Activated CD4-positive, alpha-beta T cell treated with anti-CD3 and anti-CD28 coated beads for 36 hours (primary cell): ENCODE measurements at places on chromosomes 6 and 20. TPM values are rescaled to one million over a fixed set of nuclear protein-coding genes. Genes with fewer than 3 reads are reported as not detected.

- H3K27ac ChIP-seq, result no peak overlapping the region
- DNase-seq, result no peak
- no peaks in the 10 kb centered on the region for H3K27me3 ChIP-seq
These were observed 24.9 kb downstream of the GTPBP2 start for GRCh38 chr6:43604174-43604573.

CUTA gene
- total RNA-seq, result 188 TPM

GRCh38 chr20:17524560-17524959, 6.6 kb downstream of the BFSP1 start:
- H3K27ac ChIP-seq, result no peak overlapping the region
- H3K27me3 ChIP-seq, result peaks cover 3% of the 10 kb centered on the region
- no peak for DNase-seq
- H3K36me3 ChIP-seq, result no peaks in the 10 kb centered on the region
- H3K4me1 ChIP-seq, result peaks cover 3% of the 10 kb centered on the region

DNA sequence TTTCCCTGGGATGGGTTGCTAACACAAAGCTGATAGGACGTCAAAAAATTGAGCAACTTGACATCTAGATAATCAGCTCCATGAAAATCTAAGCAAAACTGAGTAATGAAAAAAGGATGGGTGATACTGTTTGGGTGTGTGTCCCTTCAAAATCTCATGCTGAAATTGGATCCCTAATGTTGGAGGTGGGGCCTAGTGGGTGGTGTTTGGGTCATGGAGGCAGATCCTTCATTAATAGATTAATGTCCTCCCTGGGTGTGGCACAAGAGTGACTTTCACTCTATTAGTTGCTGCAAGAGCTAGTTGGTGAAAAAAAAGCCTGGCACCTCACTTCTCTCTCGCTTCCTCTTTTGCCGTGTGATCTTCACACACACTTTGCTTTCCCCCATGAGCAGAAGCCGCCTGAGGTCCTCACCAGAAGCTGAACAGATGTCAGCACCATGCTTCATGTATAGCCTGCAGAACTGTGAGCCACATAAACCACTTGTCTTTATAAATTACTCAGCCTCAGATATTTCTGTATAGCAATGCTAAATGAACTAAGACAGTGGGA, 160.9 kb downstream of the FRK start:
- H3K4me3 ChIP-seq, result no peak overlapping the region
- no peak for DNase-seq
- H3K27ac ChIP-seq, result no peak overlapping the region
- H3K36me3 ChIP-seq, result no peaks in the 10 kb centered on the region

SNAP25 gene
- 0.18 TPM for total RNA-seq

DNA sequence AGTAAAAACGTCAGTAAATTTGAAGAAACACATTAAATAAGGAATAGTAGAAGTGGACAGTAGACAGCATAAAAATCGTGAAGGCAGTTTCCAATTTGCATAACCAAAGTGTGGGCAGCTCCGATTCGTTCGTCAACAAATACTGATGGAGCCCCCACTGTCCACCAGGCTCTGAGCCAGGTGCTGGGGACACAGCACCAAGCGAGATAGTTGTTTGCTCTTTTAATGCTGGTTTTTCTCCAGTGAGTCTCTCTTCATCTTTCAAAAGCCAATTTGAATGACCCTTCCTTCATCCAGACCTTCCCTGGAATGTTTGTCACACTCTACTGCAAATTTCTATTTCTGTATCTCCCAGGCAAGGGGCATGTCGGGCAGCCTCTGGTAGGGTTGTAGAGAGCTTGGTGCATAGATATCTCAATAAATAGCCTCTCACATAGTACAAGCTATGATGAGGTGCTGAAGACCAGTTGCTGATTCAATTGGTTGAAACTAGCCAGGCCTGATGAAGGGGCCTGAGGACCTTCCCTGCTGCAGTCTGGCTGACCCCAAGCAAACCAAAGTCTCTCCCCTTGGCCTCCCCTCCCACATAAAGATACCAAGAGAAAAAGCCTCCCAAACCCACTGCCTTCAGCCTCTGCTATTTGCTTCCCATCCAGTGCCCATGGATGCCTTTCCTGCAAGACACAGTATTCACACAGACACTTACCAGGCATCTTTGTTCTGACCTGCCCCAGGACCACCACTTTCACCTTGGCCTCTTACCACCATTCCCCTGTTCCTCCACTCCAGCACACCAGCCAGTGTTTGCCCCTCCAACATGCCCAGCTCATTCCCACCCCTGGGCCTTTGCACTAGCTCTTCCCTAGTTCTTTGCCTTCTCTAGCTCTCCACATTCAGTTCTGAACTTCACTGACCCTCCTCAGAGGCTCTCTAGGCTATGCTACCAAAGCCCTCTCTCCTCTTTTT, 125.2 kb downstream of the CEBPB start:
- no peak overlapping the region for H3K27ac ChIP-seq
- no peaks in the 10 kb centered on the region for H3K36me3 ChIP-seq

DNA sequence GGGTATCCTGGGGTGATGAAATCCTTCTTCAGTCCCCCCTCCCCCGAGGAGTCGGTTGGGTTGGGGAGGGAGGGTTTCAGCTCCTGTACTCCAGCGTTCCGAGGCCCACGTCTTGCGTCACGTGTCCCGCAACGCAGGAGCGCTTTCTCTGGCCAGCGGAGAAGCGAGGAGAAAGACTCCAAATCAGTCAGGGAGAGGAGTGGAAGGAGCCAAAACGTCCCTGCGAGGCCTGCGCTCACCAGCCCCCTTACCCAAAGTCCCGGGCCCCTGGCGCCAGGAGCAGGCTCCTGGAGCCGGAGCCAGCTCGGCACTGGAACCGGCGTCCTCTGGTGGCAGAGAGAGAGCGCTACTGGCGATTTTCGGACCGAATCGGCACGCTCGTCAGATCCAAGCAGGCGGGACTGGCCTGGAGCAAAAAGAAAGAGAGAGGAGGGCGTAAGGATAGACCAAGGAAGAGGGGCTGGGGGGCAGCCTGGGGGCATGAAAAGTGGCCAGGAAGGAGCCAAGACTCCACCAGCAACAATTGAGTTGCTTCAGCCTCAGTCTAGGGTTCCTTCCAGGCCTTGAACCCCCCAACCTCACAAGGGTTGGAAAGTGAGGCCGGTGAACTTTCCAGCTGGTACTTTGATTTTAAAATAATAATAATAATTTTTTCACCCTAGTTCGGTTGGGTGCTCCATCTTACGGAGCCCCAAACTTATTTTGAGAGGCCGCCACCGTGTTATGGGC, at the start of gene GNAS:
Gene GNAS (plus strand): TSS at position 174 of the 729 bp plus-strand sequence.
- peak within 1 kb of the TSS; percentile 77 for H3K4me3 ChIP-seq
- H3K27ac ChIP-seq, result no peak within 1 kb of the TSS
- H3K36me3 ChIP-seq, result no peaks in the 10 kb centered on the region

GRCh38 chr6:37622646-37623071, 75.0 kb downstream of the MDGA1 start:
- DNase-seq, result peak; percentile 74
- peaks cover 52% of the 10 kb centered on the region for H3K4me1 ChIP-seq
- no peaks in the 10 kb centered on the region for H3K36me3 ChIP-seq
- H3K27me3 ChIP-seq, result peaks cover 9% of the 10 kb centered on the region
- H3K27ac ChIP-seq, result peak overlapping the region; percentile 80

GRCh38 chr6:6722195-6722594, 133.7 kb downstream of the LY86 start:
- no peak overlapping the region for H3K27ac ChIP-seq
- H3K4me3 ChIP-seq, result no peak overlapping the region
- DNase-seq, result no peak
- no peaks in the 10 kb centered on the region for H3K27me3 ChIP-seq
- H3K36me3 ChIP-seq, result no peaks in the 10 kb centered on the region

MYB gene
- total RNA-seq, result 35.9 TPM

DNA sequence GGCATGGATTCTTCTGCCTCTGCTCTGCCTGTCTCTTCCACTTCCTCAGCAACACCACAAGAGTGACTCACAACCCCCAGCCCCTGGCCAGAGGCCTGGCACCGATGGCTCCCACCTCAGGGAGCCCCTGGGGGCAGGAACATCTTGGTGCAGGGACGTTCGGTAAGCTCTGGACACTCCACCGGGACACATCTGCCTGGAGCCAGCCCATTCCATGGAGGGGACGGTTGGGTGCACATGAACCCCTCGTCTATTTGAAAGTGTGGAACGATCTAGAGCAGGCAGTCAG, 246.5 kb downstream of the ERMARD start:
- no peak overlapping the region for H3K4me3 ChIP-seq
- H3K36me3 ChIP-seq, result peaks cover 5% of the 10 kb centered on the region
- no peak overlapping the region for H3K27ac ChIP-seq
- DNase-seq, result no peak
- H3K27me3 ChIP-seq, result peaks cover 1% of the 10 kb centered on the region

DNA sequence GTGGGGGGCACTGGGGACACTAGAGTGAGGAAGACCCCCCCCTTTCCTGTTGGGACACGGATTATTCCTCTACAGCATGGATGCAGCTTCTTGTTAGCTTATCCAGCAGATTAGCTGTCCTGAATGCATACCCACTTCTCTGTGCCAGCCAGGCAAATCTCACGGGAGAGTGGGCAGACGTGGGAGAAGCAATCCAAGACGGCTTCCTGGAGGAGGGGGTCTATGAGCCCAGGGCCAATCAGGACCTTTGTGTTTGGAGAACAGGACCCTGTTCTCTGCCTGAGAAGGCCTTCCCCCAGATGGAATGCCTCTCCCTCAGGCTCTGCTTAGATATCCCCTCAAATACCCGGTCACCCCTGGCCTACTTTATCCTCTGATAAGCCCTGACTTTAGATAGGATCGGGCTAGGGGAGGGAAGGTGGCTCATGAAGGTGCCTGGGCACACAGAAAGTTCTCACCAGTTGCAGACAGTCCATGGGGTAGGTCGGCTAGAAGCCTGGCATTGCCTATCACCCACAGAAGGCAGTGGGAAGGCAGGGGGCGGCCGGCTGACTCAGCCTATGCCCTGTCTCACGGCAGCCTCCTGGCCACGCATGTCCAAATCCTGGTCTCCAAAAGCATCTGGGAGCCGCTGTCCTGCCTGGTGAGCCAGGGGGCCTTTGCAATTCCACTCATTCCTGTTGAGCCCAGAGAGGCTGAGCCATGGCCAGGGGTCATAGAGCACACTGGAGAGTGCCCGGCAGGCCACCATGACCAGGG, 34.7 kb downstream of the SUN5 start:
- no peak for DNase-seq
- H3K4me1 ChIP-seq, result peaks cover 22% of the 10 kb centered on the region
- peaks cover 5% of the 10 kb centered on the region for H3K36me3 ChIP-seq
- no peak overlapping the region for H3K4me3 ChIP-seq

EDN3 gene
- total RNA-seq, result not detected

DNA sequence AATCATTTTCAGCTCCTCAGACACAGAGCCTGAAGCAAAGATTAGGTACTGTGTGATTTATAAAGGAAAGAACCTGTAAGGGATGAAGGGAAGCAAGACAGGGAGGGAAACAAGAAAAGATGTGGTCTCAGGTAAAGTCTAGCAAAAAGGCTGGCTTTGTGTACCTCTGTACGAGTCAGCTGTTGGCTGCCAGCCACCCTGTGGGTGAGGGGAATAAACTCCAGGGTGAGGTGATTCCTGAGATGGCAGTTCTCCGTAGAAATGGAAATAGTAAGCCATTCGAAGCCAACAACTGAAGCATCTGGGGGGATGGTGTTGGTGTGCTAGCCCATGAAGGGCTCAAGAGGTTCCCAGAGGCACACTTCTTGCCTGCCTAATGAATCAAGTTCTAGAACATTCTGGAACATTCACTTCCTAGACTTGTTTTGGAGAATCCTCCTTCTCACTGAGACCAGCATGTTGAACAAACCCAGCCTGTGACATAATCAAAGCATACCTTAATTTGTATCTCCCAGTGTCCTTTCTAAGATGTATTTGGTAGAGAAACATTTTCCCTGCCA, 10.6 kb upstream of the TTPAL start:
- H3K36me3 ChIP-seq, result no peaks in the 10 kb centered on the region
- no peaks in the 10 kb centered on the region for H3K27me3 ChIP-seq
- H3K4me3 ChIP-seq, result no peak overlapping the region
- no peaks in the 10 kb centered on the region for H3K4me1 ChIP-seq
- no peak for DNase-seq

MYLK2 gene
- total RNA-seq, result 0.39 TPM

PLCB1 gene
- 1.4 TPM for total RNA-seq

- H3K27me3 ChIP-seq, result no peaks in the 10 kb centered on the region
- H3K4me3 ChIP-seq, result no peak overlapping the region
- peaks cover 2% of the 10 kb centered on the region for H3K36me3 ChIP-seq
- DNase-seq, result no peak
- peaks cover 11% of the 10 kb centered on the region for H3K4me1 ChIP-seq
- H3K27ac ChIP-seq, result no peak overlapping the region
These were observed 3.5 kb upstream of the TRAF3IP2 start for GRCh38 chr6:111609028-111609820.

C2 gene
- 1.5 TPM for total RNA-seq

DNA sequence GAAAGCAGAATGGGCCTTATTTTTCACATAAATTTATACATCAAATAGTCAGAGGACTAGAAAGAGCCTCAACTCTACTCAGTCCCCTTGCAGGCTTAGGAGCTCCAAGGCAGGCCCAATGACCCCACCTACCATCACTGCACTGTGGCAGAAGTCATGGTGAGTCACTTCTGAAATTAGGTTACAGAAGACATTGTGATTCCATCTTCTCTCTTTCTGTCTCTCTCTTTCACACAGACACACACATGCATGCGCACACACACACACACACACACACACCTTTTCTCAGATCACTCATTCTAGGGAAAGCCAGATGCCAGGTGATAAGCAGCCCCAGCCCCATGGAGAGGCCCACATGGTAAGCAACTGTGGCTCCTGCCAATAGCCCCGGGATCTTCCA, 103.8 kb downstream of the C6orf118 start:
- no peak overlapping the region for H3K4me3 ChIP-seq
- H3K27me3 ChIP-seq, result no peaks in the 10 kb centered on the region
- H3K4me1 ChIP-seq, result no peaks in the 10 kb centered on the region
- no peaks in the 10 kb centered on the region for H3K36me3 ChIP-seq
- H3K27ac ChIP-seq, result no peak overlapping the region

GRCh38 chr6:55678330-55679224, 99.6 kb upstream of the HMGCLL1 start:
- H3K36me3 ChIP-seq, result no peaks in the 10 kb centered on the region
- no peaks in the 10 kb centered on the region for H3K4me1 ChIP-seq
- DNase-seq, result no peak
- H3K4me3 ChIP-seq, result no peak overlapping the region
- H3K27ac ChIP-seq, result no peak overlapping the region

- no peak overlapping the region for H3K27ac ChIP-seq
- DNase-seq, result no peak
- H3K27me3 ChIP-seq, result peaks cover 6% of the 10 kb centered on the region
- no peaks in the 10 kb centered on the region for H3K36me3 ChIP-seq
These were observed 16.3 kb upstream of the PDE10A start for GRCh38 chr6:165679326-165679725.

DNA sequence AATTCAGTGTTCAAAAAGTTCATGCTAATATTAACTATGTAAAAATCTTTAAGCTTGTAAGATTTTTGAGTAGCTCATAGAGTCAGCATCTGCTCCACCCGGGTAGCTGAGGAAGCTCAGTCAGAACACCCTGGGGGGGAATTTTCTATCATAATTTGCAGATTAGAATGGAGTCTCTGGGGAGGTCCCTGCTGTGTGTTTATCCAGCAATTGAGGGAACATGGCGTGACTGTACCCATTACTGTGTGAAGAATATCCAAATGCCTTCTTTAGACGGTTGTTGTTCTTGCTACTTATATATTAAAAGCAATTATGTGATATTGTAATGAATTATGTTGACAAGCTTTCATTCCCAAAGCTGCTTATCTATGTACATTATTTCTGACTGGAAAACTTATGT, 64.8 kb downstream of the AIG1 start:
- no peaks in the 10 kb centered on the region for H3K27me3 ChIP-seq
- DNase-seq, result no peak
- no peak overlapping the region for H3K27ac ChIP-seq
- peaks cover 13% of the 10 kb centered on the region for H3K36me3 ChIP-seq
- no peak overlapping the region for H3K4me3 ChIP-seq

TREML1 gene
- not detected for total RNA-seq
